ENCODE measurements at places on chromosomes 3 and 15.

DNA sequence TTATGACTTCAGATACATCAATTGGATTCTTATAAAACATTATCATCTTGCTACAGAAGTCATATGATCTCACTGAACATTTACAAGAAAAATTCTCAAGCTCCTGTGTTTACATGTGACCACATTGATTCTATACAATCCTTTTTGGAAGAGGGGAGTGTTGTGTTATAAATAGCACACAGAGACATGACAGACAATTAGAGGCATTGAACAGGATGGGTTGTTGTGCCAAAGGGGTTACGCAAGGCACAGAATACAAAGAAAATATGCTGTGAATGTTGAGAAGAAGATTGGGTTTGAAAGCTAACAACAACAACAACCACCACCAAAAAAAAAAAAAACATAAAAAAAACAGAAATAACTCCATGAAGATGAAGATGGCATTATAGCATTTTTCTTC is 32.5 kb upstream of the TBL1XR1 start:
- DNase-seq = no peak

DNA sequence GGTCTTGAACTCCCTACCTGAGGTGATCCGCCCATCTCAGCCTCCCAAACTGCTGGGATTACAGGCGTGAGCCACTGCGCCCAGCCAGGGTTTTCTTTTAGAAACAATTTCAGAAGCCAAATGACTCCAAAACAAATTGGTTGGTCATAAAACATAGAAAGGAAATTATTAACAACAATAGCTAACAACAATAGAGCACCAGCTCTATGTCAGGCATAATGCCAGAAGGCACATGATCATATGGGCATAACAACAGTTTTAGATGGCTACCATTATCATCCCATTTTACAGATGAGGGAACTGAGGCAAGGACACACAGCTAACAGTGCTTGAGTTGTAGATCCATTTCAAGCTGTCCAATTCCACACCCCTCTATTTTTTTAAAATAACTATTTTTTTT is 22.2 kb upstream of the RAF1 start:
- DNase-seq = no peak

- DNase-seq = no peak
Observed at GRCh38 chr3:107198581-107199181, 178.6 kb upstream of the CCDC54 start.

GRCh38 chr15:100335335-100335999 is 6.3 kb downstream of the ADAMTS17 start:
- no peak for DNase-seq

- DNase-seq = no peak
Observed at GRCh38 chr15:23013681-23014080, 25.7 kb downstream of the TUBGCP5 start.

DNA sequence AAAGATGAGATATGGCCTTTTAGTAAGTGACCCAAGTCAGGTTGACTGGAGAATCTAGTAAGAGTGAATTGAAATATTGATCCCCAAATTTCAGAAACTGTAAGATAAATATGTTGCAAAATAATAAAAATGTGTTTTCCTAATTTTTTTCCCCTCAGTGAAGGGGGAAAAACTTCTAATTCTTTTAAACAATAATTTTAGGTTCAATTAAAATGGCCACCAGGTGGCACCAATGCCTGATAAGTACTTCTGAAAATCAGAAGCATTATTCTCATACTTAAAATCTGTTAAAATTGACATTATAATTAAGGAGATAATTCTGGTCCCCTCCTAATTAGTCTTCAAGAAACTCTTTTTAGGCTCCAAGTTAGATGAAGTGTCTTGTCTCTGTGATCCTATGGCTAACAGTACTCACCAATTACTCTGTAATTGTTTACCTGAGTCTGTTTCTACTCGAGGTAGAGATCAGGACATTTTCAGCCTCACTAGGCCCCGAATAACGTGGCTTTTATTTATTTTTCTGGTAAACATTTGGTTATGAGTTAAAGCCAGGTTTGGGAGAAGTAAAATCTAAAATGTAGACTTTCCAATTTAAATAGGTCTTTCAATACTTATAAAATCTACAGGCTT is 52.6 kb downstream of the NMD3 start:
- no peak for DNase-seq

DNA sequence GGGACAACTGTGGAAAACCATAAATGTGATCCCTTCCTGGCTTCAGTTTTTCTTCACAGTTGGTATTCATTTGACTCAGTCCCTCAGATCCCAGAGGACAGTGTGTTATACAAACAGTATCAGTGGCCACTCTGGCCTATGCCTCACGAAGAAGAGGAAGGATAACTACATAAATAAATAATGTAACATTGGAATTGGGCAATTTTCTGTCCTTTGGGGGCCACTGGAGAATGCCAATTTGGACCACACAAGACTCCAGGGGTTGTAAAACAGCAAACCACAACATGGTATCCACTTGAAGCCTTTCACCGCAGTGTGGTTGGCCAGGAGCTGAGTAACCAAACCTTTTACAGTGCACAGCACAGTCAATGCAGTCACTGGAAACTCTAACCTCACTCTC is 1077.0 kb downstream of the ROBO2 start:
- no peak for DNase-seq

GRCh38 chr3:160454995-160455394 is 5.4 kb upstream of the TRIM59 start:
- no peak for DNase-seq

DNA sequence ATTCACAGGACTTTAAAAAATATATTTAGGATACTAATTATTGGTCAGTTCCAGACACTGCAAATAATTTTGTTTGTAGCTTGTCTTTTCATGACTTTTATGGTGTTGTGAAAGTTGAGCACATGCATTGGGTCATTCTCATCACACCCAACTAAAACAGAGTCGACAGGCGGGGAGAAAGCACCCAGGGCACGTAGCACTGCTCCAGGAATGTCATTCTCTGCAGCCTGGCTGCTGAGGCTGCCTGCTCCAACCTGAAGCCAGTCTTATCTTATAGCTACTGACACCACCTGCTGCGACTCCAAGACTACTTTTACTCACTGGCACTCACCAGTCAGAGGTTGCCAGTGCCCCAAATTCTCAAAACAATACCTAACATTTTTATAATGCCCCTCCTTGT is 56.9 kb downstream of the ACAD9 start:
- DNase-seq = no peak

DNA sequence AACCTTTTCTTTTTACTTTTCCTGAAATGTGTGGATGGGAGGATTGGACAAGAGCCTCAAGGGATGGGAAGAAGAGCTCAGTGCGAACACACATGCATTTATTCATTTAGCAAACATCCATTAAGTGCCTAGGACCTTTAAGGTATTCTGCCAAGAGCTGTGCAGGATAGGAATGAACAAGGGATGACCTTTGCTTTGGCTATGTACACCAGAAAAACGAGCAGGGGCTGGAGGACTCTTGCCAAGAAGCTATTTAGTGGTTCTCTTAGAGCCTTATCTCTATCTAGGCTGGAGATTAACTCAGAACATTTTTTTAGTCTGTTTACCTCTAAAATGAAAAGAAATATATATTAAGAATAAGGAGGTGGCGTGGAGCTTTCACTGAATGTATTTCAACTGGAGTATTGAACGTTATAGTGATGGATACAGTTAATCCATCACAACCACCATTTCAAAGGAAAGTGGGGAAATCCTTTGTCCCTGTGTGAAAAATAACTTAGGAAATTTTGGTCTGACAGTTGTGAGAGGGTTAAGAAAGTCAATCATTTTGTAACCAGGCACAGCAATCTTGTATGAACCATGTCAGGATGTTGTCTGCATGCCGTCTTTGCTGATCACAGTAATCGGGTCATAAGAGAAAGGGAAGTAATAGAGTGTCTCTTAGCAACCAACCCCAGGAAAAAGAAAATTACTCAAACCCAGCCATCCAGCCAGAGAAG is 279.0 kb downstream of the LPP start:
- no peak for DNase-seq

DNA sequence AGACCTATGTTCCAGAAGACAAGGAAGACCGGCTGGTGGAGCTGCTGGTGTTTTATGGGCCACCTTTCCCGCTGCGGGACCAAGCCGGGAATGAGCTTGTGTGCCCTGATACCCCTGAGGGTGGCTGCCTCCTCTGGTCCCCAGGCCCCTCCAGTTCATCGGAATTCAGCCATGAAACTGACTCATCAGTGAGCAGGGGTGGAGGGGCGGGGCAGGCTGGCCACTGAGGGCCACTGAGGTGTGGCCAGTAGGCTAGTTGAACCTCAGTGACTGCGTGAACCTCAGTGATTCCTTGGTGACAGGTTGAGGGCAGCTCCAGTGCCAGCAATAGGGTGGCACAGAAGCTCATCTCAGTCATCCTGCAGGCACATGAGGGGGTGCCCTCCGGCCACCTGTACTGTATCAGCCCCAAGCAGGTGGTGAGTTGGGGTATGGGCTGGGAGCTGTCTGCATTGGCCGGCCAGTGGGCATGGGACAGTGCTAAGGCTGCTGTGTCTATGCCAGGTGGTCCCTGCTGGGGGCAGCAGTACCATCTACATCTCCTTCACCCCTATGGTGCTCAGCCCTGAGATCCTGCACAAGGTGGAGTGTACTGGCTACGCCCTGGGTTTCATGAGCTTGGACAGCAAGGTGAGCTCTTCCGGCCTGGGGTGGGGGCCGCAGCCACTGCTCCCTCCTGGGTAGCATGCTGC is 20.3 kb downstream of the ACAA1 start:
- DNase-seq = no peak

- no peak for DNase-seq
Observed at GRCh38 chr3:37833302-37834186, 28.1 kb upstream of the CTDSPL start.

DNA sequence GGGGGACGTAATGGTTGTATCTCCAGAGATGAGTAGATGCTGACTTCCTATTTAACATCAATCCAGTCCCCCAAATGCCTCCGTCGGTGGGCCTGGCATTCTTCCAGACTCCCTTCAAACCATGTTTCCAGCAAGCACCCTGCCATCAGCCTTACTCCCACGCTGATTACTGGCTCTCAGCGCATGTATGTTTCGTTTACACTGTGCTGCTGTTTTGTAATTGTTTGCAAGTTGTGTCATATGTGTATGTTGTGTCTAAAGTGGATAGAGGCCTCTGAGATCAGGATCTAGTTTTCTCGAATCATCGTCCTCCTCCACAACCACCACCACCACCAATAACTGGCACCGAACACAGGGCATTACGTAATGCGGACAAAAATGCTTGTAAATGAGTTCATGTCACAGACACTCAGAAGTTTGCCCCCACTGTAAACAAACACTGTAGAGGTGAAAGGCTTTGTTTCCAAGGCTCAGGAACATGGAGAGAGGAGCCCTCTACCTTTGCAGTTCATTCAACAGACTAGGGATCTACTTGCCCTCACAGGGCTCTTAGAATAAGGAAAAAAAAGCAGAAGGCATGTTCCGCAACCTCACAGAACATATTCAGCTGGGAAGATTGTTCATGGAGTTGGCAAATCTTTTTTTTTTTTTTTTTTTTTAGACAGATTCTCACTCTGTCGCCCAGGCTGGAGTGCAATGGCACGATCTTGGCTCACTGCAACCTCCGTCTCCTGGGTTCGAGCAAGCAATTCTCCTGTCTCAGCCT is 46.1 kb upstream of the SEMA4B start:
- no peak for DNase-seq

GRCh38 chr3:16496008-16496407 is 17.5 kb downstream of the RFTN1 start:
- no peak for DNase-seq

GRCh38 chr15:88695101-88695500 is 56.3 kb downstream of the ISG20 start:
- DNase-seq = no peak

GRCh38 chr3:97264180-97264579 is 449.8 kb downstream of the EPHA6 start:
- no peak for DNase-seq

- no peak for DNase-seq
Observed at GRCh38 chr3:55974421-55975165, 487.5 kb upstream of the WNT5A start.

- no peak for DNase-seq
Observed at GRCh38 chr3:187321766-187322165, 30.2 kb upstream of the MASP1 start.

- DNase-seq = no peak
Observed at GRCh38 chr3:12471241-12471640, 13.0 kb upstream of the TSEN2 start.

GRCh38 chr3:126852511-126852910 is 130.4 kb upstream of the PLXNA1 start:
- no peak for DNase-seq

DNA sequence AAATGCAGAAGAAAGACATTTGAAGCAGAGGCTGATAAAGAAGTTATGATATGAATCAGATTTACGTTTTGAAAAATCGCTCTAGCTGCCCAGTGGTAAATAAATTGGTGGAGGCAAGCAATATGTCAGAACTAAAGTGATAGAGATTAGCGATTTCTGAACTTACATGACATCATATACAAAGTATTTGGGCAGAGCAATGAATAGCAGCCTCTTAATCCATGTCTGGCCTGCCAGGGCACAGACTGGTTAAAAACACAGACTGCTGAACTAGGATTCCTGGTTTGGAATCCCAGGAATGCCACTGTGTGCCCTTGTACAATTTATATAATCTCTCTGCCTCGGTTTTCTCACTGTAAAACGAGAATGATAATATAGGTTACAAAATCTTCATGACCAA is 243.1 kb upstream of the SETMAR start:
- no peak for DNase-seq

GRCh38 chr3:49781415-49782199 is 4.7 kb downstream of the IP6K1 start:
- DNase-seq = no peak

GRCh38 chr15:52331490-52332240 is 36.1 kb upstream of the MYO5C start:
- DNase-seq = peak; percentile 57

- no peak for DNase-seq
Observed at GRCh38 chr3:60752809-60753208, 498.4 kb downstream of the FHIT start.

- DNase-seq = no peak
Observed at GRCh38 chr15:77688266-77688665, 55.6 kb upstream of the LINGO1 start.

DNA sequence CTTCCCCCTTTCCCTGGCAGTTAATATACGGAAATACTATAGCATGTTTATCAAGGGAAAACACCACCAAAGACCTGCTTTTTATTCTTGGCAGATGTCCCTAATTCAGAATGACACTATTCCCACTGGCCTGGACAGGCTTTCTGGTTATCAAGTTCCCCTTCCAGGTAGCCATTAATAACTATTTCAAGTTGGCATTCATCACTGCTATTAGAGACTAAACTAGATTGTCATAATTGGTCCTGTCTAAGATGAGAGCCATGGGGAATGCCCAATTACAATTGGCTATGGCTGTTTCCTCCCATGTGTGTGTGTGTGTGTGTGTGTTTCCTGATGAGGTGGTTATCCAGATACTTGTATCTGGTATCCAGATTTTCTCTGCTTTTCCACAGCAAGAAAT is 608.1 kb downstream of the SQOR start:
- no peak for DNase-seq

GRCh38 chr3:4856136-4856535 is 123.1 kb upstream of the BHLHE40 start:
- no peak for DNase-seq

- no peak for DNase-seq
Observed at GRCh38 chr3:136247436-136247835, 2.7 kb upstream of the PCCB start.
